Cardiac fibroblast (primary cell): ENCODE measurements at places on chromosomes 7 and 10.

GRCh38 chr7:106080300-106080987, 31.7 kb downstream of the SYPL1 start:
- DNase-seq = no peak

DNA sequence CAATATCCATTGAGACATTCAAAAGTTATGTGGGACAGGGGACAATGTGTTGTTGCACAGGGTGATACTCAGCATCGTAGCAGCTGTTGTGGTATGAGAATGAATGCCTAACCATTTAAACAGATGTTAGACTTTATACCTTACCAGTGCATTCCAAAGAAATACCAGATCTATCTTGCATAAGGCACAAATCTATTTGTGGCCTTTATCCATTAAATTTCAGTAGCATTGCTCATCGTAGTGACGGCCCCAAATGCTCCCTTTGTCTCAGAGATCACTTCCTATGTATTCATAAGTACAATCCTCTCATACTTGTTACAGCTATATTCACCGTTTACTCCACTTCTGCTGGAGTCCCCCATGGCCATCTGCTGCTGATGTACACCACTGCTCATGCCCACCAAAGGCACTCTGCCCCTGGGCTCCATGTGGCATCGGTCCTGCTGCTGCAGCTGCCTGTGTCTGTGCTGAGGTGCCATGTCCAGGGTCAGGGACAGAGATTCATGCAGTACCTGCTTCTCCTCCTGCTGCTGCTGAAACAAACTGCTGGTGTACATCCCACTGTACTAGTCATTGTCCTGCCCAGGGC, 96.3 kb downstream of the CPED1 start:
- DNase-seq = peak; percentile 98

DNA sequence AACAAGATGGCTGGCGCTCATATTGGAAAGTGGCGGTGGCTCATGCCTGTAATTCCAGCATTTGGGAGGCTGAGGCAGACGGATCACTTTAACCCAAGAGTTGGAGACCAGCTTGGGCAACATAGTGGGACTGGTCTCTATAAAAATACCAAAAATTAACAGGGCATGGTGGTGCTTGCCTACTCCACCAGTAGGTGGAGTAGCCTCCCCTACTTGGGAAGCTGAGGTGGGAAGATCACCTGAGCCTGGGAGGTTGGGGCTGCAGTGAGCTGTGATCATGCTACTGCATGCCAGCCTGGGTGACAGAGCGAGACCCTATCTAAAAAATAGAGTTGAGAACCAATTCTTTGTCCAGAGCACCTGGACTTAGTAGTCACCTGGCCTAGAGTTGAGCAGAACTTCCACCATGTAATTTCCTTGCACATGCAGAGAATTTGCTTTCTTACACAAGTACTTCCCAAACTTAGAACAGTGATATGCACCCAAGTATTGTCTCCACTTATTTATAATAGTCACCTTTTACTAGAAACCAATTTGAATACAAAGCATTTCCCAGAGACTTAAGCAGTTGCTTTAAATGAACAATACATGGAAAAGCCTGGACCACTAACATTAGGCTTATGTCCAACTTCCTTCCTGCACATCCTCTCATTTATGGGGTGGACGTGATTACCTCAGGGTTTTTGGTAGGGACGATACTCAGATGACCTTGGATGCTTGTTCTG, 15.9 kb downstream of the LAMB4 start:
- peak; percentile 34 for DNase-seq

DNA sequence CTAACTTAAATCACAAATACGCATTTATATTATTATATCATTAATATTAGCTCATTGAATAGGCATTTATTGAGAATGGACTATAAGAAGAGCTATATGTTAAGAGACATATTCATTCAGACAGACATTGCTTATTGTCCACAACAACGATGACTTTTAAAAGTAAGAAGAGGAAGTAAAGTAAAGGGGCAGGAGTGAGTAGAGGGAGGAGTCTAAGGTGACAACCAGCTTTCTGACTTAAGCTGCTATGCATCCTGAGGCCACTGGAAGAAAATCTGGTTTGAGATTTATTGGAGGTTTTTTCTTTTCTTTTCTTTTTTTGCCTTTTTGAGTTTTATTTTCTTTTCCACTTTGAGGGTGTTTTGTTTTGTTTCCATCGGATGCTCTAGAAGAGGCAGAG, 723.5 kb downstream of the GRM8 start:
- no peak for DNase-seq

- no peak for DNase-seq
Measured at GRCh38 chr7:65989694-65990080, 7.7 kb upstream of the GUSB start.

GRCh38 chr7:26691406-26691805, 173.0 kb downstream of the SKAP2 start:
- DNase-seq = no peak

- DNase-seq = no peak
Measured at GRCh38 chr10:80144067-80144695, 11.7 kb downstream of the PLAC9 start.

DNA sequence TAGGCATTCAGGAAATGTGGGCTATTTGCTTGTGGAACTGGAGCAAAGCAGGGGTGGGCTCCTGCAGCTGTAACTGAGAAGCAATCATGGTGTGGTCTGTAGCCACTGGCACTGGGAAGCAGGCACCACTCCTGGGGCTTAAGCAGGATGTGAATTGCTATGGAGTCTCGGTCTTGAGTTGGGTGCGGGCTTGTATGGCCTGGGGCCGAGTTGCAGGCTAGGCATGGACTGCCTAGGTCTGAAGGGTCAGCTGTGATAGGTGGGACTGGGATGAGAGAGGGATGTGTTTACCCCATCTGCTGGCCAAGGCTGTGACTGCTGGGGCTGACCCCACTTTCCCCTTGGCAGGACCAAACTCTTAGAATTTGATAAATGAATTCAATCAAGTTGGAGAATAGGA, 43.0 kb downstream of the ADCY1 start:
- no peak for DNase-seq

GRCh38 chr10:129740532-129741279, 223.4 kb downstream of the EBF3 start:
- DNase-seq = no peak

DNA sequence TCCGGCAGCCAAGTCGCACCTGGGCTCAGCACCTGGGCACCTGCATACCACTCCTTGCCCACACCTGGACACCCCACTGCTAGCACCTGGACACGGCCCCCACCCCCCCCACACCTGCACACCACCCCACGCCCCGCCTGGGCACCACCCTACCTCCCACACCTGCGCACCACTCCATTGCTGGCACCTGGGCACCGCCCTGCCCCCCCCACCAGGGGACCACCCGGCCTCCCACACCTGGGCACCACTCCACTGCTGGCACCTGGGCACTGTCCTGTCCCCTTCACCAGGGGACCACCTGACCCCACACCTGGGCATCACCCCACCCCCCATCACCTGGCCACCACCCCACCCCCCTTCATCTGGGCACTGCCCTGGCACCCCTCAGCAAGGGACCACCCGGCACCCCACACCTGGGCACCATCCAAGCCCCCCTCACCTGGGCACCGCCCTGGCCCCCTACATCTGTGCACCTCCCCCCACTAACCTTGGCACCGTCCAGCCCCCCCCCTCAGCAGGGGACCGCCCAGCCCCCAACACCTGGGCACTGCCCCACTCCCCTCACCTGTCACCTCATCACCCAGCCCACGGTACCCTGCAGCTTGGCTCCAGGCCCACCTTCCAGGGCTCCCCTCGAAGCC, 33.8 kb upstream of the RNF32 start:
- DNase-seq = no peak

DNA sequence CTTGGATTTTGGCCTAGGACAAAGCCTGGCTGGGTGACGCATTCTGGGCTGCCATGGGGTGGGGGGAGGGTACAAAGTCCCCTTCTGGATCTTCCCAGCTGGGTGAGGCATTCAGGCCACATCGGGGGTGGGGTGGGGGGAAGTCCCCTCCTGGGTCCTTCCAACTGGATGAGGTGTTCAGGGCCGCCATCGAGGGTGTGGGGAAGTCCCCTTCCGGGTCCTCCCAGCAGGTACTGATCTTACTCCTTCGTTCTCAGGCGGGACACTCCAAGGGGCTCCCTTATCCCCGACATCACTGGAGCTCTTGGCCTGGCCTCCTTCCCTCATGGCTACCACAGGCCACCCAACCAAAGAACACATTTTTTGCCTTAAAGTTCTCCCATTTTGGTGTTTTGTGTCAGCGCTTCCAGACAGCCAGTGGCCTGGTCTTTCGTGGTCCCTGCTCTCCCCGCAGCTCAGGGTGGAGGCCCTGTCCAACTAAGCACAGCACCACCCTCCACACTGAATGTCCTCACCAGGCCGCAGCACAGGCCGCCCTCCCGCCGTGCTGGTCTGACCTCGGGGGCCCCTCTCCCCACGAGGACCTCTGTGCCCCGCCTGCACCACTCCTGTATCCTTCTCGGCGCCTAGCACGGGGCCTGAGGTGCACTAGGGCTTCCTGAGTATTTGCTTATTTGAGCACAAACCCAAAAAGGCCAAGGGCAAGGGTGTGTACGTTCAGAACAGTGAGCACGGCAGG, 38.5 kb downstream of the EN2 start:
- no peak for DNase-seq

DNA sequence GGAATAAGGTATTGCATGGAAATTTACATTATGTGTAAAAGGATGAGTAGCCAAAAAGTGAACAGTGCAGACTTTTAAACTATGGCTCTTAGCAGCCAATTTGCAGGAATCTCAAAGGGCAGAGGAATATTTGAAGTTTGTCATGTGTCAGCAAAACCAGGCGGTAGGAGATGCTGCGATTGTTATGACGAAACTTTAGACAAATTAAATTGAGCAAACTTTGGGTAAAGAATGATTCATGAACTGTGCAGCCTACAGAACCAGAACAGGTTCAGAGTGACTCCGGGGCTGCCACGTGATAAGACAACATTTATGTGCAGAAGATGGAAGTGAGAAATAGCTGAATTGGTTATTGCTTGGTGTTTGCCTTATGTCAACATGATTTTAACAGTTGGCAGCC, 39.2 kb upstream of the CCDC6 start:
- no peak for DNase-seq

DNA sequence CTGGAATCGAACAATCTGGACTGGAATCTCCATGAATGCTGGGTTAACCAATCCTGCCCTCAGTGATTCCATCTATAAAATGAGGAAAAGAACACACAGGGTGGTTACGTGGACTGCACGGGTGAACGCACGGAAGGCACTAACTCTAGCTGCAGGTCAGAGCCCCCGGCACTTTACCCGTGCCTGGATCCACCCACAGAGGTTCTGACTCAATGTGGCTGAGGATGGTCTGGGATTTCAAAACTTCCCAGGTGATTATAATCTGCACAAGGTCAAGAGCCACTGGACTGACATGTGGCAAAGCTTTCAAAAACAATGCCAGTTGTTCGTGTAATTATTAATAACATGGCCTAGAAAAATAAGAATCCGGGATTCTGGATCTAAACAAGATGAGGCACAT, 29.2 kb downstream of the KIAA1549 start:
- DNase-seq = no peak

DNA sequence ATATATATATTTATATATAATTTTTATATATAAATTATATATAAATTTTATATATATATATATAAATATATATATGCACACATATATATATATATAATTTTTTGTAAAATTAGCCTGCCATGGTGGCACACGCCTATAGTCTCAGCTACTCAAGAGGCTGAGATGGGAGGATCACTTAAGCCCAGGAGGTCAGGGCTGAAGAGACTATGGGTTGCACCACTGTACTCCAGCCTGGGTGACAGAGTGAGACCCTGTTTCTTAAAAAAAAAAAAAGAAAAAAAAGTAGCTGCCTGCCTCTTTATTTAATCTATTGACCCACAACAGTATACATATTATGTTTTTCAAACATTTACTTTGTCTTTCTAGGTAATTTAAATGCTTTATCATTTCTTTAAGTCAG, 19.2 kb downstream of the BCAP29 start:
- no peak for DNase-seq

DNA sequence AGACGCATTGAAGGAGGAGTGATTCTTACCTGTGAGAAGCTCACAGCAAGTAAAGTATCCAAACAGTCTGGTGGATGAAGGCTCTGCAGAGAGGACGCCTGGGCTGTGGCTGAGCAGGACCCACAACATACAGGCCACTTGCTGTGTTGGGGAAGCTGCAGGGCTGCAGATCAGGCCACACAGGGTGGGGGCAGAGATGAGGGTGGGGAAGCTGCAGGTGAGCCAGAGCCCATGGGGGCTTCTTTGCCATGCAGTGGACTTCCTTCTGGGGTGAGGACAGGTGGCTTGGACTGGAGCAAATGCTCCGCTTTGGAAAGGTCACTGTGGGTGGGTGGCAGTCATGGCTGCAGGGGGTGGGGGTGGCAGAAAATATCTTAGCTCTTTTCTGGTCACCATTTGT, 214.8 kb downstream of the GLRX3 start:
- no peak for DNase-seq

DNA sequence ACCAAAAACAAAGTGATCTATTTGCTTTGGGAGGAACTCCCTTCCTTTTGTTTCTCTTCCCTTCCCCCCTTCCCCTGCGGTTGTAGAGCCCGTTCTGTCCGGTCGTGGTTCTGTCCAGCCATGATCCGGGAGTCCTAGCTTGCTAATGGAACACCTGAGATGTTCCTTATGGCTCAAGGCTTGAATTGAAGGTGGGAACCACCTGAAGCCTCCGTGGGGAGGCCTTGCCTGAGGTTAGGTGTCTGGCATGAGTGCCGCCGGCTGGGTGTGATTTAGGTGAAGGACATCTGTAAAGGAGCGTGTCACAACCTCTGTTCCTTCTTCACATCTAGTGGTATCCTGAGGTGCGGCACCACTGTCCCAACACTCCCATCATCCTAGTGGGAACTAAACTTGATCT, 46.2 kb downstream of the DAGLB start:
- no peak for DNase-seq
